ENCODE measurements at places on chromosomes 6 and 20.
A peak's percentile ranks its signal among the peaks of the same experiment; 100 is the strongest.

- DNase-seq = no peak
These were observed 66.7 kb downstream of the CD164 start for GRCh38 chr6:109315341-109316110.

- DNase-seq = peak; percentile 54
These were observed 231.9 kb downstream of the PKHD1 start for GRCh38 chr6:51855310-51856082.

- no peak for DNase-seq
These were observed 83.1 kb downstream of the IYD start for GRCh38 chr6:150451807-150452427.

- DNase-seq = no peak
These were observed 35.5 kb upstream of the TBXT start for GRCh38 chr6:166203003-166203640.

DNA sequence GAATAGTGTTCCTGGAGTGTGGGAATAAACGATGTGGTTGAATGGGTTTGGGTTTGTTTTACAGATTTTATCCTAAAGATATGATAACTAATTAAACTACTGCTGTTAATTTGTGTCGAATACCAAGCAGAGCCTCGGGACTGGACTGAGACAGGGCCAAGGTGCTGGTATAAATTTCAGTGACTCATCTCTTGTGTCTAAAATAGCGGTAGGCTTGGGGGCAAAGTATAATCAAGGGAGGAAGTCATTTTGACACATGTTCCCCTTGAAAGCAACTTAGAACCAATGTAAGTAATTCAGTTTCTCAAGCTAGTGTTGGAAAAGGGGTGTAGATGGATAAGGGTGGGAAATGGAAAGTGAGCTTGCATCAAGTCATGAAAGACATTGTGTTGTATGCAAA, 108.4 kb downstream of the PLCB4 start:
- DNase-seq = no peak

GRCh38 chr6:137775720-137776119, 91.3 kb upstream of the TNFAIP3 start:
- DNase-seq = peak; percentile 58

GRCh38 chr20:10487142-10488136, 52.3 kb downstream of the SLX4IP start:
- peak; percentile 82 for DNase-seq

DNA sequence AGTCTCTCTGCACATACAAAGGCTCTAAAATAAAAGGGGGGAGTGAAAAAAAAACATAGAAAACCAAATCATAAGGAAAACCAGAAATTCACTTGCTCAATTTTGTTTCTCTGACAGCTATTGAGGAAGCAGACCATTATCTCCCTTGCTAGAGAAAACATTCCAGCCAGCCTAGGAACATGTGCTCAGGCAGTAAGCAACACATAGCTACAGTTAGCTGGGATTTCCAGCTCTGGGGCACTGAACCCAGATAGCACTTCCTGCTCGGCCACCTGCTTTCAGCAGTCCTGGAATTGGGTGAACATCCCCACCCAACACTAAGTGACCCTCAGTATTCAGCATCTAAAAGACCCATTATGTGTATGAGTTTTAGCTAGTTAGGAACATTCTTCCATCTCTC, 61.3 kb downstream of the TNFRSF21 start:
- DNase-seq = no peak

GRCh38 chr20:38836991-38837390, 31.5 kb downstream of the PPP1R16B start:
- no peak for DNase-seq

DNA sequence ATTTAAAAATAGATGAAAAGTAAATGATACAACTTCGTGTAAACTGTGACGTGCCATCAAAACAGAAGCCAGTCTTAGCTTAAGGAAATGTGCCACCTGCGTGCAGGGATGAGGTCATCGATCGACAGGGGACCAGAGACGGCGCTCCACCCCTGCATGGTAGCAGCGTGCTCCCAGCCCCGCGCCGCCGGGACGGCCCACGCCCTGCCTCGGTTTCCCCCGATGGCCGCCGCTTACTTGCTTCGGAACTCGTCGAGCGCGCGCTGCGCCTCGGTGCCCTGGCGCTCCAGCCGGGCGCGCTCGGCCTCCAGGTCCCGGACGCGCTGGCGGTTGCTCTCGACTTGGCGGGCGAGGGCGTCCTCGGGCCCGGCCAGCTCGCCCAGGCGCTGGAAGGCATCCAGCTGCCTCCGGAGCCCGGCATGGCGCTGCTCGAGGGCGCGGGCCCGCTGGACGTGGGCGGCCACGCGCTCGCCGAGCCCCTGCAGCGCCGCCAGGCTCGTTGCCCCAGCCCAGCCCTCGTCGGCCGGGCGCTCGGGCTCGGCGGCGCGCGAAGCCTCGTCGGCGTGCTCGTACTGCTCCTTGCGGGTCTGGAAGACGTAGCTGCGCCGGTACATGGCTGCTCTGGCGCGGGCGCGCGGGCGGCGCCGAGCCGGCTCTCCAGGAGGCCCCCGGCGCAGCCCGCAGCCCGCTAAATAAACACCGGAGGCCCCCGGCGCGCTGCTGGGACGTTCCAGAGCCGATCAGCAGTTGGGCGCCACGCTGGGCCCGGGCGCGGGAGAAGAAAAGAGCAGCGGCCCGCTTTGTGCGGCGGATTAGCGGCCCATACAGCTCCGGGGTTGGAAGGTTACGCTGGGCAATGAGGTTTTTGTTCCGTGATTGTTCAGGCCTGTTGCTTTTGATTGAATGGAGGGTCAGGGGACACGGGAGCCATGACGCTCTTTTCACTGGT, at the start of gene BFSP1:
BFSP1 (minus strand) TSS at position 664 of the 949 bp plus-strand sequence; CDS start at position 614, 50 bp downstream.
- DNase-seq = peak; percentile 71

GRCh38 chr6:95087394-95088097, 489.8 kb upstream of the MANEA start:
- peak; percentile 93 for DNase-seq

GRCh38 chr6:12163149-12163548, 127.0 kb upstream of the EDN1 start:
- DNase-seq = peak; percentile 44

DNA sequence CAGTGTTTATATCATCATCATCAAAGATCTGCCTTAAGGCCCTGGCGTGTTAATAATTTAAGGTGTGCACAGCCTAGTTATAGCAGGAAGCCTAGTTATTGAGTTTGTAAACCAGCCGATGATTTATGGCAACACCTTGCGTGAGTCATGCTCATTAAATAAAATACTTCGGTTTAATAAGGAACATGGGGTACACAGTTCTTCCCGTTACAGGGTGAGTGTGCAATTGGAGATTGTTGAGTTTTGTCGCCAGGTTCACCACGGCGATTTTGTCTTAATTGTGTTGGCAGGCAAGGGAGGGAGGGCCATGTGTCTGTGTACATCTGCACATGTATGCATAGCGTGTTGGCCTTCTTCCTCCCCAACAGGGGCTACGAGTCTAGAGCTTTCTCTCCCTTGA, 104.0 kb downstream of the TFAP2A start:
- no peak for DNase-seq

GRCh38 chr6:167232356-167232755, 58.8 kb upstream of the UNC93A start:
- DNase-seq = no peak

- no peak for DNase-seq
These were observed 68.7 kb downstream of the LY86 start for GRCh38 chr6:6657085-6657819.

DNA sequence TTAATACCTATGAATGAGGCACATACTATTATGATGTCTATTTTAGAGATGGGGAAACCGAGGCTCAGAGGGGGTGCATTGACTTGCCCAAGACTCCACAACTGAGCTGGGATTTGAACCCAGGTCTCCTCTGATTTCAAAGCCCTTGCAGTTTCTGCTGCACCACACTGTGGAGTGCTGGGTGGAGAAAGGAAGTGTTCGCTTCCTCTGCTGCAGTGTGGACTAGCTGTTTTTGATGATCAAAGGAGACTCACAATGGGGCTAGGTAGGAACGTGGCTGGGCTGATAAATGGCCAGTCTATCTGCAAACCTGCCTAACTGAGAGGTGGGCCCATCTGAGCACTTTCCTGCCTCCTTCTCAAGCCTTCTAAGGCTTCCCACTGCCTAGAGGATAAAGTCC, 87.2 kb downstream of the CD40 start:
- DNase-seq = no peak

GRCh38 chr6:34729631-34730470, 27.5 kb upstream of the SNRPC start:
- no peak for DNase-seq

- peak; percentile 18 for DNase-seq
These were observed 100.9 kb downstream of the RCAN2 start for GRCh38 chr6:46390153-46390876.

DNA sequence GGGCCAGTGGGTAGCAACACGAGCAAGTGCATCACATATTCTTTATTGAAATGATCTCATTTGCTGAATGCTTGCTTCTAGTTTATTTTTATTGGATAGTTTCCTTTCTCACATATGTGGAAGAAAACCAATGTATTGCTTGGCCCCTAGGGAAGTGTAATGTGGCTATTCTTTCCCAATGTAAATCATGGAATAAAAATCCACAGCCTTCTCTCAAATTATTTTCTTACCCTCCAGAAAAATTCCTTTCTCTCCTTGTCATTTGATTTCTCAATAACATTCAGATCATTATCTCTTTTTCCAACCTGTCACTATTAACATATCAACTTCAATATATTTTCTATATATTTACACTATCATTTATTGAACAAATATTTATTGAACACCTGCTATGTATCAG, 51.9 kb upstream of the PTPRK start:
- DNase-seq = no peak

All from iris pigment epithelial cell (primary cell).